ENCODE measurements at places on chromosomes 3 and 15.
A peak's percentile ranks its signal among the peaks of the same experiment; 100 is the strongest.

- DNase-seq = no peak
These were observed 75.4 kb upstream of the PLXNA1 start for GRCh38 chr3:126907557-126907956.

- no peak for DNase-seq
These were observed 414.2 kb downstream of the GABRB3 start for GRCh38 chr15:26358708-26359107.

DNA sequence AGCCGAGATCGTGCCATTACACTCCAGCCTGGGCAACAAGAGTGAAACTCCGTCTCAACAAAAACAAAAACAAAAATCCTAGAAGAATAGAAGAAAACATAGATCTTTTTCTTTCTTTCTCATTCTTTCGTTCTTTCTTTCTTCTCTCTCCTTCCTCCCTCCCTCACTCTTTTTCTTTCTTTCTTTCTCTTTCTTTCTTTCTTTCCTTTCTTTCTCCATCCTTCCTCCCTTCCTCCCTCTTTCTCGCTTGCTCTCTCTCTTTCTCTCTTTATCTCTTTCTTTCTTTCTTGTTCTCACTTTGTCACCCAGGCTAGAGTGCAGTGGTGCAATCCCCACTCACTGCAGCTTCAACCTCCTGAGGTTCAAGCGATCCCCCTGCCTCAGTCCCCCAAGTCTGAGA is 33.8 kb upstream of the MUC4 start:
- no peak for DNase-seq

GRCh38 chr3:186458306-186459107 is 85.7 kb downstream of the CRYGS start:
- DNase-seq = no peak

DNA sequence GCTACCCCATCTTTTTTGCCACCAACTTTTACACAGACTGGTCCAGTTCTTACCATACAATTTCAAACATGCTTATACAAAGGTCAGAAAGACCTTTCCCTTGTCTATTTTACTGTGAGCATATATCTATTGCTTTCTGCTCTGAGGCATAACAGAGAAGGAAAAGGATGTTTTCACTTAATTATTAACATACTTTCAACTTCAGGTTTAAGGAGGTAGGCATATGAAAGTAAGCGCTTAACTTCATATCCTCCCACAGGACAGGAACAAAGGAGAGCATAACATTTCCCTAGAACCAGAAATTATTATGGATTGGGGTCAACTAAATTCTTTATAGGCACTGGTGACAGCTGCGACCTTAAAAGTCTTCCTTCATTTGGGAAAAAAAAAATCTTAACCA is 1.1 kb downstream of the MYEF2 start:
- no peak for DNase-seq

GRCh38 chr3:42717306-42717705 is 14.7 kb upstream of the HHATL start:
- DNase-seq = no peak

GRCh38 chr15:69060041-69060481 is 45.6 kb downstream of the NOX5 start:
- DNase-seq = no peak

- DNase-seq = no peak
These were observed 36.5 kb upstream of the KLHL6 start for GRCh38 chr3:183591881-183592521.

DNA sequence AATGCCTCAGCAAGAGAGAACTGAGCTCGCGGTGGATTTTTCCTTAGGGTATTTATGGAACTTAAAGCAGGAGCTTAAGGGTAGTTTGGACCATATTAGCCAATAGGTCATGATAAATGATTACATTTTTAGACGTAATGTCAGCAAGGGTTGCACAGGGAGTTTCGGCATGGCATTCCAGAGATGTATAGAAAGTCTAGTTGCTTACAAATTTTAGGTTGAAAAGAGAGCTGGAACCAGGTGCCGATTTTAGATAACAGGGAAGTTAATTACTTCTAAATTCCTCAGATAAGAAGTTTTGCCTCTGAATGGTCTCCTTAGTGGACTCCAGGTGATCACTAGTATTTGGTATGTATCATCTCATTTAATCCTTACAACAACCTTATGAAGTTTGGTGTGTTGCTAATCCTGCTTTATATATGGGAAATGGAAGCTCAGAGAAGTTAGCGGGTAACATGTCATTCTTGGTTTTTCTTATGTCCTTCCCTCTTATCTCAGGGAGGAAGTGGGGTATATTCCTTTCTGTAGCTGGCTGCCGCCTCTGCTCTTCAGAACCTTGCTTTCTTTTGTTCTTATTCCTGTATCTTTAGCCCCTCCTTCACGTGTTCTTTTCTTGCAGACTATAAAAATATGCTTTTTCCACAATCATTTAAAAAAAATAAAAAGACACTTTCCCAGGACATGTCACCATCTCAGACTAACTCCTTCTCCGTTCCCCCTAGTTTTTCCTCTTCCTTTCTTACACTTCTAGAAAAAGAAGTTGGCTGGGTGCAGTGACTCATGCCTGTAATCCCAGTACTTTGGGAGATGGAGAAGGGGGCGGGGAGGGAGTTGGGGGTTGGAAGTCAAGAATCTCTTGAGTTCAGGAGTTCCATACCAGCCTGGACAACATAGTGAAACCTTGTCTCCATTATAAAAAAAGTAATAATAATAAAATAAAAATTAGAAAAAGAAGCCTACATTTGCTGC is 25.7 kb downstream of the IQGAP1 start:
- DNase-seq = no peak

GRCh38 chr15:39583596-39584265 is 2.9 kb downstream of the THBS1 start:
- DNase-seq = no peak

- DNase-seq = no peak
These were observed 91.7 kb downstream of the CHSY1 start for GRCh38 chr15:101159936-101160815.

- no peak for DNase-seq
These were observed 53.1 kb upstream of the ADAMTS17 start for GRCh38 chr15:100394736-100395440.

DNA sequence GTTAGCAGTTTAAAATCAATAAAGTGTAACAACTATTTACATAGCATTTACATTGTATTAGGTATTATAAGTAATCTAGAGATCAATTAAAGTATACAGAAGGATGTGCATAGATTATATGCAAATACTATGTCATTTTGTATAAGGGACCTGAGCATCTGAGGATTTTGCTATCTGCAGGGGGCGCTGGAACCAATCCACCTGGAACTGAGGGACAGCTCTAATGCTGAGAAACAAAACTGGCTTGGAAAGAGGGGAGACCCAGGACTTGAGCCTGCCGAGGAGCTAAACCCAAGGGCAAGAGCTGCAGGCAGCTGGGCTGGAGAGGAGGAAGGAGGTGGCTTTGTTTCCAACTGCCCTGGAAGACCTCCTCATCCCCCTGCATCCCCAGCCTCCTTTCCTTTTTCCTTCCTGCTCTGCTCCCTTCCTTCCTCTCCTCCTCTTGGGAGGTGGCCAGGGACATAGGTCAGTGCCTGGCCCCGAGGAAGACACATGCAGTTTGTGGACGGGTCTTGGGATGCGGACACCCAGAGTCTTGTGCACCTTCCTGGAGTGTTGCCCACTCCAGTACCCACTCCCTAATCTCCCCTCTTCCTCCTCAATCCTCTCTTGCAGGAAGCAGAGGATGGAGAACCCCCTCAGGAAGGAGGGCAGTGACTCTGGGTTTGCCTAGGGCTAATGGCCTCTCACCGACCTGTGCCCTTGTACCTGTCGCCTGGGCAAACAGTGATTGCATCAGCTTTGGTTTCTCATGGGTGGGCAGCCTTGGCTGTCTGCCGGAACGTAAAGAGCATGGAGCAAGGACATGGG is 825 bp upstream of the RTP3 start:
- no peak for DNase-seq

DNA sequence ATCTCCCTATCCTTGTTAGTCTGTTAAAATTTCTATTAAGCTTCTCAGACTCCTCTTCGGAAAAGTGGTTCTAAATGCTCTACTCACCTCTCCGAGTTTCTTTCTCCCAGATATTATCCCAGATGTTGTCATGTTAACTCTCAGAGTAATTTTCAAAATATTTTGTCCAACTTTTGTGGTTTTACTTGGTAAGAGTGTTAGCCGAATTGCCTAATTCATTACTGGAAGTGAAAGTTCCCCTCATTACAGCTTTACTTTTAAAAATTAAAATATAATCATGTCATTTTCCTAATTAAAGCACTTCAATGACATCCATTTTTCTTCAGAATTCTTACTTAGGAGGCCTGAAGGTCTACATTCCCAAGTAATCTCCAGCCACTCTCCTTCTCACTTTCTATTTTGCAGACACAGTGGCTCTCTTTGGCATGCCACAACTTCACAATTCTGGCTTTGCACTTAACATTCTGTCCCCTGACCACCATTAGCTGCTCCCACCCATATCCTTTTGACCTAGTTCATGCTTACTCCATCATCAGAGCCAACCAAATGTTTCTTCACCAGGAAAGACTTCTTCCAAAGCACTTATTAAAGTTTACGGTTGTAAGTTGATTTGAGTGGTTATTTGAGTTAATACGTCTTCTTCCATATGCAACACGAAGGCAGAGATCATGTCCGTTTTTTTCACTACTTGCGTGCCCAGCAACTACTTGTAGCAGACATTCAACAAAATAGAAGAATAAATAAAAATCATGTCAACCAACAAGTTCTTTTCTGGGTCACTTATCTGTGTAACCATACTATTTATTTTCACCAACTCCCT is 10.2 kb upstream of the TIPARP start:
- DNase-seq = no peak

DNA sequence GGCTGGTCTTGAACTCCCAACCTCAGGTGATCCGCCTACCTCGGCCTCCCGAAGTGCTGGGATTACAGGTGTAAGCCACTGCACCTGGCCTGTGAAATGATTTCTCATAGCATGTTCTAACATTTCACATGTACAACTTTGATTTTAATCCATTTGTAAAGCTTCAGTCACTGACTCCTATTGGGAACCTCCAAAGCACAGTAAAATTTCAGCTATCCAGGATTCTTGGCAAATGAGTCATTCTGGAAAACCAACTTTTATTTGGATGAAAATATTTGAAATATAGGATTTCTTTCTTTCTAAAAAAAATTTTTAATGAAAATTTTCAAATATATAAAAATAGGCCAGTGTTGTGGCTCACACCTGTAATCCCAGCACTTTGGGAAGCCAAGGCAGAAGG is 2.7 kb upstream of the LMAN1L start:
- no peak for DNase-seq

DNA sequence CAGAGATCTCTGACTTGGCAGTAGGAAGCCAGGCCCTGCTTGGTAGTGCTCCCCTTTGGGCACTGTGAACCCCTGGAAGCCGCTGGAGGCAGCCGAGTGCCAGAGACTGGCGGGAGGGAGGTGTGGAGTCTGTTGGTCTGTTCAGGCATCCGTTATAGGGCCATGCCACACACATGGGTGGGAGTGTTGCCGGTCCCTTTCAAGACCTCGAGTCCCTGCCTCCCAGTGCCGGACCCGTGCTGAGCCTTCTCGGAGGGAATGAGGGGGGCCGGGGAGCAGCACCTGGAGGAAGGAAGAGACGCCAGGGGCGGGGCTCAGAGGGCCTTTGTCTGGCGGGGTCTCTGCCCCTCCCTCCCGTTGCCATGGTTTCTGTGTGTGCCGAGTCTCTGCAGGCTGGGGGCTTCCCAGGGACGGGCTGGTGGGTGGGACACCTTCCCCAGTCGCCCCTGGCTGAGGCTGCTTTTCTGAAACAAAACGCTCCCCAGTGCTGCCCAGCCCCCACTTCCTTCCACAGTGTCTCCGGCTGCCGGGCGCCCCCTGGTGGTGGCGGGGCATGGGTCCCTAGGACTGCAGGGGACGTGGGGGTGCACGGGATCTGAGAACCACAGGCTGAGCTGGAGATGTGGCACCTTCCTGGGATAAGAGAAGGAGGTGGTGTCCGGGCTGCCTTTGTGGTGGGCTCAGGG is 10.0 kb downstream of the GNAI2 start:
- DNase-seq = peak; percentile 67

DNA sequence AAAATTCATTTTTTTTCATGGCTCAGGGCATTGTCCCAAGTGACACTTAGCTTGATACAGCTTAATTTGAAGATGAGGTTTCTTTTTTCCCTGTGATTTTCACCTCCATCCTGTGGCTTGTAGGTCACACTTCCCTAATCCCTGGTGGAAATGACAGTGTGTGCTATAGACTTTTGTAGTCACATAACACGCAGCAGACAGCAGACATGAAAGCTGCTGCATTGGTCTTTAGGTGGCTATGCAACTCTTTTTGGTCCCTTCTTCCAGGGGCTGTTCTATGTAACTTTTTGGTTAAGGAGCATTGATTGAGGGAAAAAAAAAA is 38.8 kb downstream of the TRAK1 start:
- no peak for DNase-seq

DNA sequence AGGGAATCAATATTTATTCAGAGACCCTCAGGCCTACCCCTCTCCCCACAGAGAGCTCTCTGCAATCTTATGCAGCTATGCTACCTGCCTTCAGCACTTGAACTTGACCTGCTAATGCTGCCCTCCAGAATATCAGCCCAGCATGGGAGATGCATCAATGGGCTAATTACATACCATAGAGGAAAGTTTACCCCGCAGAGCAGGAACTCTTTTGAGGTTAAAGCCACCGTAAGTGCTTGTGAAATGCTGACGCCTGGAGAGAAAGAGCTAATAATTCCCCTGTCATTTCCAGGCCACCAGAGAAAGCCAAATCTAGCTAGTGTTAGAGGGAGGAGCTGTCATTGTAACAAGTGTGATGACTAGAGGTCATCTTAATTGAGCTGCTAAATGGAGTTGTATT is 127.5 kb downstream of the CHST2 start:
- no peak for DNase-seq

GRCh38 chr3:53426918-53427317 is 67.5 kb upstream of the CACNA1D start:
- no peak for DNase-seq

GRCh38 chr3:85851071-85851470 is 892.3 kb downstream of the CADM2 start:
- DNase-seq = no peak

GRCh38 chr3:79654019-79654418 is 113.8 kb downstream of the ROBO1 start:
- DNase-seq = no peak

- no peak for DNase-seq
These were observed 564.7 kb downstream of the ROBO1 start for GRCh38 chr3:79203144-79203519.

GRCh38 chr15:28998511-28998910 is 112.7 kb downstream of the APBA2 start:
- DNase-seq = no peak

Measured in C1 segment of cervical spinal cord (tissue), 14 donors.